ENCODE measurements at places on chromosomes 16 and 17.

- no peak for DNase-seq
Observed at GRCh38 chr17:37838276-37838675, 85.9 kb upstream of the TBC1D3K start.

- no peak for DNase-seq
Observed at GRCh38 chr16:81790830-81791435, 11.8 kb downstream of the PLCG2 start.

GRCh38 chr16:13519871-13520270 lies 400.1 kb upstream of the ERCC4 start:
- DNase-seq, result no peak

- DNase-seq, result no peak
Observed at GRCh38 chr17:30929081-30929633, 7.4 kb downstream of the ADAP2 start.

- no peak for DNase-seq
Observed at GRCh38 chr16:3046641-3047386, 453 bp downstream of the MMP25 start.

GRCh38 chr16:51592001-51592501 lies 441.0 kb upstream of the SALL1 start:
- no peak for DNase-seq

DNA sequence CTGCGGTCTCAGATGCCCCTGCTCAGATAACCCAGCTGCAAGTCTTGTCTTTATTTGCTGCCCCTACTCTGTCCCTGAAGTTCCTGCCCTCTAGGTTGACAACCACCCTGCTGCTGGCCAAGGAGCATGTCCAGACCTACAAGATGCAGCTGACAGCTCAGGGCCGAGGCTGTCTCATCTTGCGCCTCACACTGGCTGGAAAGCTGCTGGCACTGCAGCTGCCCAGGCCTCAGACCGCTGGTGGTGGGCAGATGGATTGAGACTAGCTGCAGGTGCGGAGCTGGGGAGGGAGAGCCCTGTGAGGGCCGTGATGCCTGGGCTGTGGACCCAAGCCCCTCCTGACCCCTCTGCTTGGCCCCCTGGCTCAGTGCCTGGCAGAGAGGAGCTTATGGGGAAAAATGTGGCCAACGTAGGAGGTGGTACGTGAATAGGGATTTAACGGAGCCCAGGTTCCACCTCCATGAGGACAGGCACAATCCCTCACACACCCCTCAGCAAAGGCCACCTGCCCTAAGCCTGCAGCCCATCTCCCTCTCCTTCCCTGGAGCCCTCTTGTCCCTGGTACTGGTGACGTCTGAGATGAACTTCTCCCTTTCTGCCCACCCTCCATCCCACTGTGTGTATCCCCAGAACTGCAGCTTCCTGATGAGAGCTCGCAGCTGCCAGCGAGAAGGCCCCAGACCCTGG lies 8.3 kb upstream of the GALK1 start:
- DNase-seq, result no peak

- DNase-seq, result no peak
Observed at GRCh38 chr16:89893642-89894548, 20.5 kb downstream of the TCF25 start.

- no peak for DNase-seq
Observed at GRCh38 chr16:61540216-61540615, 496.0 kb downstream of the CDH8 start.

GRCh38 chr16:89828870-89829629 lies 775 bp downstream of the SPIRE2 start:
- no peak for DNase-seq

DNA sequence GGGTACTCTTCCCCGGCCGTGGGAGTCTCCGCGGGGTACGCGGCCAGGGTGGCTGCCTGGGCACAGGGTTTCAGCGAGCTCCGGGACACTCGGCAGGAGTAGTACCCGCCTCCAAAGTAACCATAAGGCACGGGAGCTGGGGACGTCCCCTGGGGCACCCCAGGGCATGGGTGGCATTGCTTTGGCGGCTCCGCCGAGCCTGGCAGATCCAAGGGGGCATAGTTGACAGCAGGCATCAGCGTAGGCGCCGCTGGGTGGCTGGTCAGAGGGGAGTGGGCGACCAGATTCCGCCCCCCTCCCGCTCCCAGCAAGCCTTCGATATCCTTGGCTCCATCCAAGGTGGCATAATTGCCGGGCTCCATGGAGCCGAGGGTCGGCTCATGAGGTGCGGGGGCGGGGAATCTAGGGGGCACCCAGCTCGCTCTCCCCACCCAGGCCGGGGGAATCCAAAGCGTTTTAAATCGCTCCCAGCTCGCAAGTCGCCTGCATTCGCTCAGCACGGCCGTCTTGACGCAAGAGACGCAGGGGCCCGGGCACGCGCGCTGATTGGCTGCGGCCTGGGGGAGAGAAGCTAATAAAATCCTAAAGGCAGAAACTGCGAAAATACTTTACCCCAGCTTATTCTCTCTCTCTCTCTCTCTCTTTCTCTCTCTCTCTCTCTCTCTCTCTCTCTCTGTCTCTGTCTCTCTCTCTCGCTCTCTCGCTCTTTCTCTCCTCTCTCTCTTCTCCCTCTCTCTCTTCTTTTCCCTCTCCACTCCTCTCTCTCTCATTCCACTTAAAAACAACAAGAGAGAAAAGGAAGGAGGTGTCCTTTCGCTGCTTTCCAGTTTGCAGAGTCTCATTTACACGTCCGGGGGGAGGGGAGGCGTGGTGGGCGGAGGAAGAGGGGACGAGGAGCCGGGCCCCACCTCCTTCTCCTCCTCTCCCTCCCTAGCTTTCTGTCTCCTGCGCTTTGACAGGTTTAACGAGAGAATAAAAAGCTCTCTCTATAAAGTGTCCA lies at the start of gene HOXB13:
Gene HOXB13, minus strand, starts transcription at position 519 of the 1,000 bp plus-strand sequence. Its CDS starts 157 bp downstream, at position 362.
- DNase-seq, result peak; percentile 41

DNA sequence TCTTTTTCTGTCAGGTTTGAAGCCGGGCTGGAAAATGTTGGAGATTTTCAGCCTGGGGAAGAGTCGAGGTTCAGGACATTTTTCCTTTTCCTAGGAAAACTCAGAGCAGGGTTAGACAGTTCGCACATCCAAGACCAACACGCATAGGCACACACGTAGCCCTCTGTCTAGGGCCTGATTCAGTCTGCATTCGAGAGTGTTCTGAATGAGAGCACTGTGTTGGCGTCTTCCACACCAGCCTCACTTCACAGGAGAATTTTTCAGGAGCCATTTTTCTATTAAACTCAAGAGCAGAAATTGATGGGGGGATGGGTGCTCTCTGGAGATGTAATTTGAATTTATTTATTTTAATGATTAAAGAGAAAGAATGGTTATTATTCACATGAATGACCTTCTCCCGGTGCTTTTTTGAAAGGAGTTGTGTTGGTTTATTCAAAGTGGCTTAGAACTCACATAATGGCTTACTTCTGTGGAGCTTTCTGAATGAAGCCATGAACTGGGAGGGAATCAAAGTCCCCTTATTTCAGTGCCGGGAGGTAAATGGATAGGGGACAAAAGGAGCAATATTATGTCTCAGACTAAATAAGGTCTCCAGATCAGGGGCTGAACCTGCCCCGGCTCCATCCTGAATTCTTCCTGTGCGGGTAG lies 194.3 kb downstream of the CCDC182 start:
- no peak for DNase-seq

DNA sequence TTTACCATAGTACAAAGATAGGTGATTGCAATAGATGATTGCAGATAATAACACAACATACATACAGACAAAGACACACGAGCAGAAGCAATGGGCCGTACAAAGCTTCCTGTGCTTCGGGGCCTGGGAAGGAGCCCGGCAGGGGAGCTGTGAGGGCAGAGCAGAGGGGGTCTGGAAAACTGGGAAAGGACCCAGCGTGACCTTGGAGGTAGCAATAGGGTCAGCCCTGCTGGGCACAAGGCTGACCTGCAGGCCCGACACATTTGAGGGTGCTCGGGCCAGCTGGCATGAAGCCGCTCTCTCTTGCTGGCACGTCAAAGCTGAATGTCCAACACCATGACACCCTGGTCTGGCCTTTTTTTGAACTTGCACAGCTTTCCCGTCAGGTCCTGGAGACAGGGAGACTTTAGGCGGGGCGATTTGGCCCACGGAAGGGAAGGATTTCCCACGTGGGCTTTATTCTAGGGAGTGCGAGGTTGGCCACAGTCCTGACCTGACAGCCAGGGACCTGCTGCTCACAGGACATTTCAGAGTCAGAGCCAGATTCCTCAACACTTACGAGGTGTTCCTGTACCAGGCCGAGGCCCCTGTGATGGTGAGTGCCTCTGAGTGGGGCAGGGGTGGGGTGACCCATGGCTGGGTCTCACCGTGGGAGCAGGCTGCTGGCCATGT lies 83.2 kb downstream of the NTN1 start:
- no peak for DNase-seq

GRCh38 chr17:67194134-67194533 lies 50.9 kb downstream of the HELZ start:
- no peak for DNase-seq

- DNase-seq, result peak; percentile 20
Observed at GRCh38 chr17:6843241-6843880, 11.8 kb upstream of the TEKT1 start.

GRCh38 chr17:83174362-83175118 lies 95.1 kb downstream of the METRNL start:
- DNase-seq, result peak; percentile 43
